Activated CD4-positive, CD25-positive, alpha-beta regulatory T cell treated with anti-CD3 and anti-CD28 coated beads, Interleukin-2, amount 50 U/mL, for 16 hours (primary cell): ENCODE measurements at places on chromosomes 3 and 15.

DNA sequence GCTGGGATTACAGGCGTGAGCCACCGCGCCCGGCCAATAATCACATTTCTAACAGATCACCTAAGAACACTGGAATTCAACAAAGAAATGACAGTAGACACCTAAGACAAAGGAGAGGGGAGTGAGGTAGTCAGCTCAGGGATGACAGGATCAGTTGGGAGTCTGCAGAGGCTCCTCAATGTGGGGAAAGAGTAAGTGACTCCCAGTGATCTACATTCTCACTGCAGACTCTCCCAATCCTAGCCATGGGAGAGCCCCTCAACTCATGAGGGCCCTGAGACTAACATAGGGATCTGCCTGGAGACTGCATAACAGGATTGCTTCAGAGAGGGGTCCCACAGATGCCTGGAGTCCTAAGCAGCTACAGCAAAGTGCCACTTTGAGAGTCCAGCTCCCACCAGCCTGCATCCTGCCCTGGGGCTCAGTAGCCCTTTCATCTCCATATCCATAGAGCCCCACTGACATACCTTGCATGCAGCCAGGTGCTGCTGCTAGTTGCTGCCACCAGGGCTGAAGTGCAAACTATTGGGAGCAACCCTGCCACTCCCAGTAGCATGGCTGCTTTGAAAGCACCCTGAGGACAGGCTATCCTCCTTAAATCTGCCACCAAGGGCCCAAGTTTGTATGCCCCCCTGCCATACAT, 21.8 kb upstream of the PFN2 start:
- DNase-seq = no peak

DNA sequence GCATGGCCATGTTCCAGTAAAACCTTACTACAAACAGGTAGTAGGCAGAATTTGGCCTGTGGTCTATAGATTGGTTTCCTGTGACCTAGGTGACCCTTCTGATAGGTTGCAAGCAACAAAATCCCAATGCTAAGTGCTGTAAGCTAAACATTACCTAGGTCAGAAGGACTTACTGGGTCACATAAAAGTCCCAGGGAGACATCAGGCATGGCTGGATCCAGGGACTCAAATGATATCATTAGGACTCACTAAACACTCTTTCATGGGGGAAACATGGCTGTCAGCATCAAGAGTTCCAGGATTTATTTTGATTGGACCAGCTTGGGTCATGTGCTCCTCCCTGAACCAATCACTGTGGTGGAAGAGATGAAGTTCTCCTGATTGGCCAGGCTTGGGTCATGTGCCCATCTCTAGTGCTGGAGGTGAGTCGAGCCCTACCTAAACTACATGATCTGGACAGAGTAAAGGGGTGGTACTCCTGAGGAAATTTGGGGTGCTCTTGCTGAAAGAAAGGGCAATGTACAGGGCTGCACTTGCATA, 16.8 kb upstream of the SLC6A1 start:
- DNase-seq = no peak

- DNase-seq = no peak
Observed at GRCh38 chr3:32002561-32003368, 21.2 kb downstream of the ZNF860 start.

GRCh38 chr3:52507359-52507758, 12.2 kb downstream of the STAB1 start:
- no peak for DNase-seq

DNA sequence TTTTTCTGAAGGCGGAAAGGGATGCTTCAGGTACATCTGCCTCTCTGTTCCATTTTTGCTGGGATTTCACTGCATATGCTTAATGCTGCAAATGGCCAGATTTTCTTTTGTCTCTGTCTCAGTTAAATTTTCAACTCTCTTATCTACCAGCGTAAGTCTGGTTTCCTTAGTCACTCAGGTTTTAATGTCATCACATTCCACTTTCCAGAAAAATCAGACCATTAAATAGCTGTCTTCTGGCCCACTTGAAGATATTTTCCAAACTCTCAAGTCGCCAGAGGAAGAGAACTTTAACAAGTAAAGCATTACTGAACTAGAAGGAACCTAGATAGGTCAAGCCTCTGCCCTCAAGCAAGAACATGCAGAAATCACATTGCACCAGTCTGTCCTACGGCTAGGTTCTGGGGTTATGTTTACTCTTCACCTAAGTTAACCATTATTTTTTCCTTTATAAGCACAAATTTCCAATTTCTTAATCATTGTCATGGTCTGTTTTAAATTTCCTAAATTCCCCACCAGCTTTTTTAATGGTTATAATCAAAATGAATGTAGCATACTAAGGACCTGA, 26.5 kb downstream of the AVEN start:
- DNase-seq = no peak

- no peak for DNase-seq
Observed at GRCh38 chr3:135133905-135134683, 339.0 kb downstream of the EPHB1 start.

DNA sequence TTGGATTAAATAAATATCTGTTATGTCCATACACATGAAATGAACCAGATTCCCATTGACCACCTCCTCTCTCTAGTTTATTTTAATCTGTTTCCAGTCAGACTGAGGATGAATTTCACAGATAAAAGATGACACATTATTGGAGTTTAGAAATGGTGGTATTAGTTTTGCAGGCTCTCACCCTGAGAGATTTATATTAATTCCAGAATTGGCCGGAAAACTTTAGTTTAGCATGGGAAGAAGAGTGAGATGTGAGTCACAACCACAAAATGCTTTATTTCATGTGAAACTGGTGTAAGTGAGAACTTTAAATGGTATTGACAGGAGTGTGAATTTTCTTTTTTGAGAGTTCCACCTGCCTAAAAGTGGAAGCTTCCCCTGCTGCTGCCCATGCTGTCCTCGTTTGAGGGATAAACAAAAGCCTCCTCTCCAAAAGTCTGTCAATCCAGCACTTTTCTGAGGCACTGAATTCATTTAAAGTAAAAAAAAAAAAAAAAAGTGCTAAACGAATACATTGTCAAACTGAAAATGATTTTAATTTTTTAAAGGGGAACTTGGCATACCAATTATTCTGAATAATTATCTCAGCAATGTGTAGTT, 65.1 kb upstream of the EPHA3 start:
- DNase-seq = no peak

GRCh38 chr3:30707825-30708224, 101.4 kb downstream of the TGFBR2 start:
- DNase-seq = no peak

DNA sequence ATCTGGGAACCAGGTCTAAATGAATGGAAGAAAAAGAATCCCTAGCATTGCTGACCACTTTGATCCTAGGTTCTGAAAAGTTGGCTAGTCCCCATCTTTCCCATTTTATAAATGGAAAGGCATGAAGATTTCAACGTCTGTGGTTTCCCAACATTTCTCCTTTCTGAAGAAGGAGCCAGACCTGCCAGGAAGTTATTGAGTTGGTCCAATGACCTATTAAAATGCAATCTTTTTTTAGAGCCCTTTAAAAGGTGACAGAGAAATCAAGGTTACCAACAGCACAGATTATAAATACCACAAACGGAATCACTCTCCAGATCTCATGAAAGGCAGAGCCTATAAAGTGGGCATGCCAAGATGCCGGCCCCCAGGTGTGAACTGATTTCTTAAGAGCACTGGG, 505.6 kb upstream of the THBS1 start:
- no peak for DNase-seq

DNA sequence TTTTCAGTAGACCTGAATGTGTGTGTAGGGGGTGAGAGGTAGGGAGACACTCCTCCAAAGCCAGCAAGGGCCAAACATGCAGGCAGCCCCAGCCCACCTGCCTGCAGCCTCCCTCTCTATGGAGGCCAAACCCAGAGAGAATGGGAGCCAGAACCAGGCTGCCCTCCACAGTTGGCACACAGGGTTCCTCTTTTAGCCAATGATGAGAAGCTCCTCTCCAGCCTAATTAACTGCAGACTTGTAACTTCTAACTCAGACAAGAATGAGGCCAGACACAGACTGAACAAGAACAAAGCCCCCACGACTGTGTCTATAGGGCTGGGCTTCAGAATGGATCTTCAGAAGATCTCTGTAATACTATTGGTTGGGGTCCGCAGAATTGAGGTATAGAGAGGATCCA, 12.3 kb upstream of the TLE3 start:
- DNase-seq = no peak

DNA sequence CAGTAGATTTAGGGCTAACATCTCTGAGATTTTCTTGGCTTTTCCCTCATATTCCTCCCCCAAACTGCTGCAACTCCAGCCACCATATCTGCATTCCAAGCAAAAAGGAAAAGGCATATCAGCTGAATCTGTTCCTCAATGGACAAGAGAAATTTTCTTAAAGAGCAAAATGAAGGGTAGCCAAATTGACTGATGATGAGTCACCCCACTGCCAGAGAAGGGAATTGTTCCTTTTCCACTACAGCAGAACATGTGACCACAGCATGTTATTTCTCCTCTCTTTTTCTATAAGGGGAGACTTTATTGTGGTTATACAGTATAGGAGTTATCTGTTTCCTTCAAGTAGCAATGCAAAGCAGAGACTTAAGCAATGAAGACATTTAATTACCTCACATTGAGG, 172.5 kb downstream of the MTHFS start:
- no peak for DNase-seq

DNA sequence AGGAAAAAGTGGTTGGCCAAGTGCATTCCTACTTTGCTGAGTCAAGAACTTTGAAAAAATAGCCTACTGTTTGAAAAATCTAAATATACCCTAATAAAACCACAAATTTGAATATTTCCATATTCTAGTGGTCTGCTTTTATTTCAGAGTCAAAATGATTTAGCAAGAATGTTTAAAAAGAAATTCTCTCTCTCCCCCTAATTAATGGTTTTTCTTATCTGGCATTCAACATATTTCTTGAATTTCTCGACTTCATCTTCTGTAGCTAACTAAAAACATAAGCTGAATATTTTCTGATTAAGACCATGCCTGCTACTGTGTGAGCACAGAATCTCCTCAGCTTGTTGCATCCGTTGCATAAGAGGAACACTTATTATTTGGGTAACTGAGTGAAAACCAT, 563.5 kb upstream of the TBL1XR1 start:
- no peak for DNase-seq

- DNase-seq = no peak
Observed at GRCh38 chr15:51828621-51829375, 655 bp upstream of the TMOD3 start.

GRCh38 chr3:45178183-45179023, 32.2 kb upstream of the CDCP1 start:
- no peak for DNase-seq

GRCh38 chr15:62867844-62868243, 174.7 kb upstream of the TPM1 start:
- DNase-seq = no peak

GRCh38 chr15:48406911-48407310, 75.7 kb downstream of the DUT start:
- no peak for DNase-seq

GRCh38 chr3:122410639-122411038, 5.2 kb downstream of the WDR5B start:
- DNase-seq = no peak

DNA sequence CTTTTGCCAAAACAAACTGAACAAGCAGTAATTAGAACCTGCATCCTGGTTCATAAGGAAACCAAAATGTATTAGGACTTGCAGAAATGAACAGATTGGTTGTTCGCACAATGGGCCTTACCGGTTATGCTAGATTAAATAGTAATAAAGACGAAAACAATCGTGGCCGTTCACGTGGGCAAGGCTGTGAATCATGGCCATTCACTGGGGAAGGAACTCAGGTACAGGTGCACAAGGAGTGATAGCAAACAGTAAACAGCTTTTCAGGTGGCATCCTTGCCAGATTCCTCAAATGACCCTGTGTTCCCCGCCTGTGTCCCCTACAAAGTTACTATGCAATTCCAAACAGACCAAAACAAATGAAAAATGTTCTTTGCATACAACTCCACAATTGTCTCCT, 8.2 kb downstream of the LRIG1 start:
- DNase-seq = no peak

- DNase-seq = no peak
Observed at GRCh38 chr3:11045536-11045935, 53.0 kb downstream of the SLC6A1 start.

GRCh38 chr15:80494351-80494751, 90.2 kb downstream of the ARNT2 start:
- DNase-seq = no peak

- no peak for DNase-seq
Observed at GRCh38 chr3:148206446-148206845, 491.3 kb upstream of the AGTR1 start.

DNA sequence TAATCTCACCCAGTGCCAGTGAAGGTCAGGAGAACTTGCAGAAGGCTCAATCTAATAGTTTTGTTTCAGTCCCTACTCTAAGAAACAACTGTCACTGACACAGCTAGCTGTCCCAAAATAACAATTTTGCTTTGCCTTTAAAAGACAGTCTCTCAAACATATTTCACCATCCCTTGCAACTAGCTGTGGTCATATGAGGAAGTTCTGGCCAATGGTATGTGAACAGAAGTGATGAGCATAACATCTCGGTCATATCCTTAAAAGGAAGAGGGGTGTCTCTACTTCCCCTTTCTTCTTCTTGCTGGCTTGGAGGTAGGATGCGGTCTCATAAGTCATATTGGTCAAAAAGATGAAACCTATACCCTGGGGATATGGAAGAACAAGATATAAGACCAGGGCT, 198.1 kb downstream of the NEK10 start:
- no peak for DNase-seq

DNA sequence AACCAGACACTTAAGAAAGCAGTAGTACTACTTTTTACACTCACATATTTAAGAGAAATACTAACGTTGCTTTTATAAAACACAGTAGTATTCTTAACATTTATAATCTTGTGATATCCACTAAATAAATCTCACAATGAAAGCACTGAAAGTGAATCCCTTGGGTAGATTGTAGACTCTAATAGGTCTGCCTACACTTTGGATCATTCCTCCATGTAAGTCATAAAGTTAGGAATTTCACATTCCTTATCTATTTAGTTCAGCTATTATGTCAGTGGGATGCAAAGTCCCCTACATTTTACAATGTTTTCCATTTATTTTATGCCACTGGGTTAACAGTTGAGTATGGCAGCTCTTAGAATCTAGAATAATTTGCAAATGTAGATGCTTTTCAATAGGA, 330.7 kb downstream of the LSAMP start:
- no peak for DNase-seq

DNA sequence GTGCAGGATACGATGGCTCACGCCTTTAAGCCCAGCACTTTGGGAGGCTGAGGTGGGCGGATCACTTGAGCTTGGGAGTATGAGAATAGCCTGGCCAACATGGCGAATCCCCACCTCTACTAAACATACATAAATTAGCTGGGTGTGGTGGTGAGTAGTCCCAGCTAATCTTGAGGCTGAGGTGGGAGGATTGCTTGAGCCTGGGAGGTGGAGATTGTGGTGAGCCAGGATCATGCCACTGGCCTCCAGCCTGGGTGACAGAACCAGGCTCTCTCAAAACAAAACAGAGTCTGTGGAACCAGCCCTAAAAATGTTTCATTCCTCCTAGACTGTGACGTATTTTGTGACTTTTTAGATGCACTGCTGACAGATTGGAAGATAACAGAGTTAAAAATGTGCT, 34.3 kb upstream of the RAD51 start:
- no peak for DNase-seq

- DNase-seq = no peak
Observed at GRCh38 chr3:46076606-46077005, 49.3 kb upstream of the XCR1 start.

- DNase-seq = no peak
Observed at GRCh38 chr3:136535906-136536305, 216.3 kb downstream of the STAG1 start.
